ENCODE measurements at places on chromosomes 13 and 19. TPM values are rescaled to one million over a fixed set of nuclear protein-coding genes. Genes with fewer than 3 reads are reported as not detected.

- DNase-seq = no peak
Measured at GRCh38 chr19:41311613-41312012, 1.6 kb downstream of the CCDC97 start.

DNA sequence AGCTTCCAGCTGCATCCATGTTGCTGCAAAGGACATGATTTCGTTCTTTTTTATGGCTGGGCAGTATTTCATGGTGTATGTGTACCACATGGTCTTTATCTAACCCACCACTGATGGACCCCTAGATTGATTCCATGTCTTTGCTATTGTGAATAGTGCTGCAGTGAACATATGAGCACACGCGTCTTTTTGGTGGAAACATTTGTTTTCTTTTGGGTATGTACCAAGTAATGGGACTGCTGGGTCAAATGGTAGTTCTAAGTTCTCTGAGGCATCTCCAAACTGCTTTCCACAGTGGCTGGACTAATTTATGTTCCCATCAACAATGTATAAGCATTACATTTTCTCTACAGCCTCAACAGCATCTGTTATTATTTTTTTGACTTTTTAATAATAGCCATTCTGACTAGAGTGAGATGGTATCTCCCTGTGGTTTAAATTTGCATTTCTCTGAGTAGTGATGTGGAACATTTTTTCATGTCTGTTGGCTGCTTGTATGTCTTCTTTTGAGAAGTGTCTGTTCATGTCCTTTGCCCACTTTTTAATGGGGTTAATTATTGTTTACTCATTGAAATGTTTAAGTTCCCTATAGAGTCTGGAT lies 6.8 kb upstream of the UBE2L5 start:
- DNase-seq = peak; percentile 85

DNA sequence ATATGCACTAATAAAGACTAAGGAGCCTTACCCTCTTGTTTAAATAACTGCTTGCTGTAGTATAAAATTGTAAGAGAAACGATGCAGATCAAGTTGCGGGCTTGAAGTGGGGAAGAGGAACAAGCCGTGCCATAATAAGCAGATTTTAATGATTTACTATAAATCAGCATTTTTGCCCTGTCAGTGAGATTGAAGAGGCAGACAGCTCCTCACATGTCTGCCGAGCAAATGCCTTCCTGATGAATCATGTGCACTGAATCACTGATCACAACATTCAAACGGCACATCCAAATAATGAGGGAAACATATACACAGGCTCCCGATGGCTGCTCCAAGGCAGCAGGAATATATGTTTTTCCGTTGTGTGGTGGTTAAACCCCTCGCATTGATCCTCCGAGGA lies 282.9 kb downstream of the TSHZ3 start:
- DNase-seq = no peak

DNA sequence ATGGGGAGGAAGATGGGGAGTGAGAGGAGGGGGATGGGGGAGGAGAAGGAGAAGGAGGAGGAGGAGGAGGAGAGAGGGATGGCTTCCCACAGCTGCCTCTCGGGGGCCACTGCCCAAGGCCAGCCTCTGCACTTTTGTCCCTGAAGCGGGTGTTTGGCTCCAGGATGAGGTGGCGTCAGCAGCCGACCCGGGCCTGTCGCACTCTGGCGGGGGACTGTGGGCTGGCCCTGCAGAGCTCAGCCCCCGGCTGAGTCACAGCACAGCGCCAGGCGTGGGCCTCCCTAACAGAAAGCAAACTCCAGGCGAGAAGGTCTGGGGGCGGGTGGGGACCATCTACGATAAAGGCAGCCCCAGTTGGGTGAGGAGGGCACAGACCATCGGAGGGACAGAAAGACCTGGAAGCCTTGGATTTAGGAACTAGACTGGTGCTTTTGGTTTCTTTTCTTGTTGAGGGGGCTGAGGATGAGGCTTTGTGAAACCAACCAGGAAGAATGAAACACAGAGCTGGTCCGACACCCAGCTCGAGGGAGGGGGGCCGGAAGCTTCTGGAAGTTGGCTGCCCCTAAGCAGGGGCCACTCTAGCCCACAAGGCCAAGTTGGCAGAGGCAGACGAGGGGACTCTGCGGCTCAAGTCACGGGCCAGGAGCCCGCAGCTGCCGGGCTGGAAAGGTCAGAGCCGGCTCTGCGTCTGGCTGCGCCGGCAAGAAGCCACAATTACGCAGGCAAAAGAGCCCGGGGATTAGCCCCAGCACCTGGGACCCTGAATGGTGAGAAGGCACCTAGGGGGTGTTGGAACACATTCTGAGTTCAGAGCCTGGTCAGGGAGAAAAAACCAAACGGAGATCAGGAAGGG lies 18.2 kb downstream of the LSM4 start:
- peak; percentile 84 for DNase-seq

DNA sequence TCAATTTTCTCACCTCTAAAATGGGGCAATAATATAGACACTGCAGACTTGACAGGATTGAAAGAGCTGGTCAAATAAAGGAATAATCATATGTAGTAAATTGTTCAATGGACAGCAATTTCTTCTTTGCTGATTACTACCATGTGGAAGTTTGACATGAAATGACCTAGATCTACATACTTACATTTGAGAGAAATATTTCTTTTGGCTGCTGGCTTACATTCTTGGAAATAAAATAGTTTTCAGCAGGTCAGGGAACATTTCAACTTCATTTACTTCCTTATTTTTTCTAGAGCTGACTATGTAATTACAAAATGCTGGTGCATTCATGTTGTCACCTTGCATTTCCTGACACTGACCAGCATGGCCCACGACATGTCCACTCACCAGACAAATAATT lies 294.6 kb upstream of the MIR17HG start:
- DNase-seq = no peak

DNA sequence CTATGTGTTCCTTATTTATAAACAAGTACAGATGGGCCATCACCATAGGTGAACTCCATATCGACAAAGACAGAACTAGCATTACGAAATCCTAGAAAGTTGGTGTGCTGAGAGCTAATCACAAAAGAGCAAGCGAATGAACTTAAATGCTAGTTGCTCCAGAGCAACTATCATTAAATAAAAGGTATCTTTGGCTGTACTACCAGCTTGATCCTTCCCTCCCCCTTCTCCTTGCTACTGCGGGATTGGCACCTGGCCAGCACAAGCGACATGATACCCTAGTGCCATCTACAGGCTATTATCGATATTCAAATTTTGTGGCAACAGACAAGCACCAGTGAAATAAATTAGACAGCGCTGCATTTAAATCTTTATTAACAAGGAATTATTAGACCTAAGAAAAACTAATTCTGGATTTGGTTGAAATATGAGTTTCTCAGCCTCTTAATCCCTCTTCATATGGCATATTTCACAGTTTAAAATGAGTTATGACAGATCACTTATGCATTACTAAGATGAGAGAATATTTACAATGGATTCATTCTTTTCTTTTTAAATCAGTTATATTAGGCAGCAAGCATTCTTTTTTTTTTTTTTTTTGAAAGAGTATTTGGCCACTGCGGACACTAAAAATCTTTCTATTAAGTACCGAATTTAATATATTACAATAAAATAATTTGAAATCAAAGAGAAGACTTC lies 5.8 kb downstream of the PCDH9 start:
- DNase-seq = peak; percentile 86

- peak; percentile 75 for DNase-seq
Measured at GRCh38 chr19:46924874-46925547, 64.2 kb downstream of the ARHGAP35 start.

The PTGER1 gene
- not detected for total RNA-seq

The IRGC gene
- not detected for total RNA-seq

Measured in Karpas-422 (cell line).